Germinal center (tissue), 1 donor: ENCODE measurements at places on chromosomes 2 and 18.

DNA sequence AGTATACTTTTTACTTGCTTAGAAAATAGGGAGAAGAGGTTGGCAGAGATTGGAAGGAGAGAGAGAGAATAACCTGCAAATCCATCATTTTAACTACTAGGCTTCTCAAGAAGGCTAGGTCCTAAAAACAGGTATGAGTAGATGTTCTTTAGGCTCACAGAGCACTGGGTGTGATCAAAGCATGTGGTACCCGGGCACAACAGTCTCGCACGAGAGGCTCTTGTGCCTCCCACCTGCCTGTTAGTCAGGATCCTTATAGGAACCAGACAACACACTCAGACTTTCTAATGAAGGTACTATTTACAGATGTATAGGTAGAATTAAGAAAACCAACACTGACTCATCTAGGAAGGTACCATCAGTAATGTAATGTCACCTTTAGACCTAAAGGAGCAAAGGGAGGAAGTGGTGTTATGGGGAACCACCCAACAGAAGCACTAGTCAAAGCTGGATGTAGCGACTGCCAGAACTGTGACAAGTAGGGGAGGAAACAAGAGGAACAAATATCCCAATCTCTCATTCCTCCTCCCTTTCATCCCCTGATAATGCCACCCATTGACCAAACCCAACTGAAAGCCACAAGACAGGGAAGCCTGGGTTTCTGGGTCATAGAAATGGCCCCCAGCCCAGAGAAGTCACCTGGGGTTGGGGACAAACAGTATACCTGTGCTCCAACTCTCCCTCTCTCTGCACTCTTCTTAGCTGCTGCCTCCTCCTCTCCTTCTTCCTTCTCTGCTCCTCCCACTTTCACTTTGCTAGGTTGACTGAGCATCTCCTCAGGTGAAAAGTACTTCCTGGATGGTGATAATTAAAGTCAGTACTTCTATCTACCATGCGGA lies 16.0 kb upstream of the MARCHF4 start:
- no peak for DNase-seq

DNA sequence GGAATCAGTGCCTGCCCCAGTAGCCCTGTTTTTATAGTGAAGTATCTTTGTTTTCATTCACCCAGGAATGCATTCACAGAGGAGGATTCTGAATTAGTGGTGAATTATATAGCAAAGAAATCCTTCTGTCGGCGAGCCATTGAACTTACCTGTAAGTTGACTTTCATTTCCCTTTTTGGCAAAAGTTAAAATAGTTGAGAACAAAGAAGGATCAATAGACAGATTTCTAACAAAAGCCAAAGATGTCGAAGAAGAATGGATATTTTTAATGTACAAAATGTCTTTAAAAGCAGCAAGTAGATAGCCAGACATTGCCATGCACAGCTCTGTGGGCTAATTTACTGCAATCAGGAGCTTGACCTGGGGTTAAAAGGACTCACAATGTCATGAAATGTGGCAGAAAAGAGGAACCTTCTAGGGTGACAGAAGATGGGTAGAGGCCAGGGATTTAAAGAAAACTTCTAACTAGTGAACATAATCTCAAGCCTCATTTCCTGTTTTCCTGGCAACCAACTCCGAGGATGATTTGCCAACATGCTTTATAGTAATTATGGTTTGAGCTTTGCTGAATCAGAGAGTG lies 53.8 kb upstream of the TMEM87B start:
- DNase-seq = peak; percentile 14

DNA sequence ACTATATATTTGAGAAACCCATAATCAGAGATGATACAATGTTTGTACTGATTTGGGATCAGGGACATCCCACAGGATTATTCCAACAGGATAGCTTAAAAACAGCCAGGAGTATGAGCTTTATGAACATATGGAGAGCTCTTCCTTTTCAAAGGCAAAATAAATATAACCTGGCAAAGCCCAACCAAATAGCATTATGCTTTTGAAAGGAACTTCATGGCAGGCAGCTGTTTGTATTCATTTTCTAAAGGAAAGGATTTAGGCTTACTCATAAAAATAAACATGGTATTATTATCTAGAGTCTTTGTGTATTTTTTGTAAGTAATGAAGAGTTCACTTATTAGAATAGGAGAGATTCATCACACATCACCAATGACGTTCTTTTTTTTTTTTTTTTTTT lies 44.4 kb downstream of the CCDC195 start:
- no peak for DNase-seq

GRCh38 chr18:27789406-27789805 lies 387.5 kb downstream of the CDH2 start:
- DNase-seq = no peak
